ENCODE measurements at places on chromosomes 6 and 20.

DNA sequence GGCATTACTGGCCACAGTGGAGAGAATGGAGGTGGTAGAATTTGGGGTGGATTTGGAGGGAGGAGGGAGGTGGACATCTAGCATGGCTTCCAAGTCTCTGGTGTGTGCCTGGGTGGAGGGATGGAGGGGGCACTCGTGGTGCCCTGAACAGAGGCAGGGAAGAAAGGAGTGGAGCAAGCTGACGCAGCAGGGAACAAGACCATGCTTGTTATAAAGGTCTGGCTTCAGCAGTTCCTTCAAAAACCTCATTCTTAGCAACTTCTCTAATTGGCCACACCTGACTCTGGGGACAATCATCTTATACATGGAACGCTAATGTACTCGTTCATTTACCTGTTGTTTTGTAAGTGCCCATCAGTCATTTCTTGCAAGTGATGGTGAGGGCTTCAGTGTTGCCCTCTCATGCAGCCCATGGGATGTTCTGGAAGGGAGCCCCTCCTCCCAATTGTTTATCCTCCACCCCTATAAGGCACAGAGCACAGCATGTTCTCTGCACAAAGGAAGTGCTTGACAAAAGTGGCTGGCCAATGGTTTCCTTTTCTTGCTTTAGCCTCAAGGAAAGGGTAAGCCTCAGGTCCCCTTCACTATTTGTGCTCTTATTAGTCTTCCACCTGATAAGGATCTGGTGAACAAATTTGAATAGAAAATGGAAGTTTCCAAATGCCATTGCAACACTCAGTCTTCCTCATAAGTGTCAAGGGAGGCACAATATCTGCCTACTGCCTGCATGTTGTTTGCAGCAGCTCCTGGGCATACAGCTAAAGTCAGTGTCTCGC lies 39.3 kb downstream of the GFOD1 start:
- no peak for DNase-seq

GRCh38 chr6:155232848-155233247 lies 31.0 kb upstream of the CLDN20 start:
- DNase-seq = no peak

GRCh38 chr20:61532736-61533135 lies 280.7 kb downstream of the CDH4 start:
- DNase-seq = no peak

DNA sequence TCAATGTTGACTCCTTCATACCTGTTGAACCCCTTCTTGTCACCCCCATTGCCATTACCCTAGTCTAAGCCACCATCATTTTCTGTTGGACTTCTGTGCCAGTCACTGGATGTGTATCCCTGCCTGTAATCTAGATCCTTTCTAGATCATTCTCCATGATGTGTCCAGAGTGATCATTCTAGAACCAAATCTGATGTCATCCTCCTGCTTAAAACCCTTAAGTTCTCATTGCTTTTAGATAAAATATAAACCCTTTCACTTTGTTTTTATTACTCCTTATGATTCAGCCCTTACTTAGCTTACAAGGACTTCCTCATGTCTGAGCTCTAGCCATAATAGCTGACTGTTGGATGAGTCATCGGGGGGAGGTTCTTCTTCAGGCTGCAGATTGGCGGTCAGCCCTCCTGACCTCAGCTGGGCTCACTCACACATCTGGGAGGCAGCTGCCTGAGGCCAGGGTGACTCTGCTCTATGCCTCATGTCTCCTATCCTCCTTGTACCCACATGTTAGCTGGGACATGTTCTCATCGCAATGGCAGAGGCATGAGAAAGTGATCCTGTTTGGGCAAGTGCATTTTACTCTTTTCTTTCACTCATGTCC lies 287.6 kb downstream of the ESR1 start:
- no peak for DNase-seq
